ENCODE measurements at places on chromosomes 16 and 17.

GRCh38 chr16:19929062-19929511, 44.4 kb upstream of the GPRC5B start:
- DNase-seq, result no peak

- no peak for DNase-seq
Observed at GRCh38 chr17:77254951-77255825, 114.4 kb downstream of the SEC14L1 start.

- DNase-seq, result no peak
Observed at GRCh38 chr16:25419153-25419552, 161.5 kb upstream of the ZKSCAN2 start.

- DNase-seq, result no peak
Observed at GRCh38 chr17:12979246-12979645, 38.6 kb downstream of the ELAC2 start.

DNA sequence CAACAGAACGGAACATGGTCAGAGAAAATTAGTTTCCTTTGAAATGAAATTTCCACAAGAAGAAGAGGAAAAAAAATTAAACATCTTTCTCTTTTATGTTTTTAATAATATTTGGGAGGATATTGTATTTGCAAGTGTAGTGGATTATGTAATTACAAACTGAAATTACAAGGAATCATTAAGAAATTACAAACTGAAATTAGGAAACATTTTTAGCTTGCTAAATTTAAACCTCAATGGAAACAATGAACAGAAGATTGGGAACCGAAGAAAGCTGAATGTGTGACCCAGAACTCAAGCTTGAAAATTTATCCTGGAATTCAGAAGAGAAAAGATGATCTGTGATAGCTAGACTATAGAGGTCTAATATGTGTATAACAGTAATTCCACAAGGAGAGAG, 4.4 kb upstream of the PIK3R5 start:
- no peak for DNase-seq

GRCh38 chr17:40433551-40434415, 9.5 kb upstream of the IGFBP4 start:
- no peak for DNase-seq

DNA sequence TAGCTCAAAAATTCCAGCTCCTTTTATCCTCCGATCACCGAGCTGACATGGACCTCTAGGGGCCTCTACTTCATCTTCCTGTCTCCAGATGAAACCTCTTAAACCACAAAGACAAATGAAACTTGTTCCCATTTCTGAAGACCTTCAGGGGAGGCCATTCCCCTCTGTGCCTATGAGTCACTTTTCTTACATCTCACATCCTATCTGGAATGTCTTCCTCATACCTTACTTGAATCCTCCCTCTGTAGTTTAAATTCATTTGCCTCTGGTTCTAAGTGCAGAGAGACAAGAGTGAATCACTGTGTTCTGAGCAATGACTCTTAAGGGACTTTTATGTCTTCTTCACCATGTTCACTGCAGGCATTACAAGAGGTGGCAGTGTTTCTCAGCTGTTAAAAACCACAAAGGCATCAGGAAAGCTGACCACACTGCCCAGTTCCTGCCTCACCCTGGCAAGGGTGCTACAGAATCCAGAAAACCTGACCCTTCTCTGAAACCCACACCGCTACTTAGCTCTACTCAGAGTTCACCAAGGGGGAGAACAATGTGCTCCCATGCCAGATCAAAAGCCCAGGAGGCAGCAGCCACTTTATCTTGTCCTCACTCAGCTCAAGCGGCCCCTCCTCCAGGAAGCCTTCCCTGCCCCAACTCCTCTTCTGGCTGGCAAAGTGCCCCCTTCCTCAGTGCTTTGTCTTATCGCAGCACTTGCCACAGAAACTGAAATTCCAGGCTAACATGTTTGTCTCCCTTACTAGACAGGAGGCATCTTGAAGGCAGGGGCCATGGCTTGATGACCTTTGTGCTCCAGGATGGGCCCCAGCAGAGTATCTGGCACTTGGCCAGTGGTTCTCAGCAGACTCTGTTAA, 6.4 kb downstream of the CUEDC1 start:
- no peak for DNase-seq

- no peak for DNase-seq
Observed at GRCh38 chr17:53619025-53619424, 203.7 kb upstream of the KIF2B start.

DNA sequence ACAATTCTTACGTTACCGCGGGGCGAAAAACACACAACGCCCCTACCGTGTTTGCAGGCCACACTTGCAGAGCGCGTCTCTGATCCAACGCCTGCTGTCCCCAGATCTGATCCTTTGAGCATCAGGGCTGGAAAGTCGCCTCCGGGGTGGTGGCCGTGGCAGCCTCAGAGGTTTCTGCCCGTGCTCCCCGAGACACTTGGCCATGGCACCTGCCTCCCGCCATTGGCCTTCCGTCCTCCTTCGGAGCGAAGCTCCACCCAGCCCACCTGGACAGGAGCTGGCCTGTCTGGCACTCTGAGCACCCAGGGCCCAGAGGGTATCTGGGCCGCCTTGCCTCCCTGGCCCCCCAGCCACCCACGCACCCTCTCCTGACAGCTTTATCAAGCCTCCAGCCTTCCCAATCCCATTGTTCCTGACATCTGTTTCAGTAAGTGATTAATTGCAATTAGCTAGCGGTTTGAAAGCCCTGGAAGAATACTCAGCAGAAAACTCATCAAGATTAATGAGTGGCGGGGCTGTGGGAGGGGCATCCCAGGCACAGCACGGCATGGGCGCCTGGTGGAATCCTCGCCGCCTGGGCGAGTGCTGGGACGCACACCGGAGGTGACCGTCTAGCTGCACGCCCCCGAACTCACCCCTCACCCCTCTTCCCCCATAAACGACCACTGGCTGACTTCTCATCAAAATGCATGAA, 181.5 kb upstream of the GSE1 start:
- no peak for DNase-seq

- no peak for DNase-seq
Observed at GRCh38 chr16:78650339-78651074, 551.1 kb downstream of the WWOX start.

- no peak for DNase-seq
Observed at GRCh38 chr17:28405632-28406472, at the start of gene SLC46A1. Gene SLC46A1, minus strand, starts transcription at chr17:28406212. Its CDS starts 98 bp downstream, at chr17:28406114.

DNA sequence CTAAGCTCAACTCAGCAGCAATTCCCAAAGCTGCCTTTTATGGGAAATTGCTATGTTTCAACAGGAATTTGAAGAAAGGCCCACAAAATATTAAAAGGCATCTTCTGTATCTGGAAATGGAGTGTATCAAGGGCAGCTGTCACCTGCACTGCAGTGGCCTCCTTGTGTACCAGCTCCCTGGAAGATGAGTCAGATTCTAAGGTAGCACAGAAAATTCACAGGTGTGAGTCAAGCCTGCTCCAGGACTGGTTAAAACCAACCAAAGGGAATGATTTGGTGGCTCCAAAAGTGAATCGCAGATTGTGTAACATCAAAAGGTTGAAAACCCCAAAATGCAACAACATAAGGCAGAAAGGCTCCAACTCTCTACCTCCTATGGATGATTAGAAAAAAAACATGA, 296.4 kb downstream of the GRIN2A start:
- DNase-seq, result no peak

DNA sequence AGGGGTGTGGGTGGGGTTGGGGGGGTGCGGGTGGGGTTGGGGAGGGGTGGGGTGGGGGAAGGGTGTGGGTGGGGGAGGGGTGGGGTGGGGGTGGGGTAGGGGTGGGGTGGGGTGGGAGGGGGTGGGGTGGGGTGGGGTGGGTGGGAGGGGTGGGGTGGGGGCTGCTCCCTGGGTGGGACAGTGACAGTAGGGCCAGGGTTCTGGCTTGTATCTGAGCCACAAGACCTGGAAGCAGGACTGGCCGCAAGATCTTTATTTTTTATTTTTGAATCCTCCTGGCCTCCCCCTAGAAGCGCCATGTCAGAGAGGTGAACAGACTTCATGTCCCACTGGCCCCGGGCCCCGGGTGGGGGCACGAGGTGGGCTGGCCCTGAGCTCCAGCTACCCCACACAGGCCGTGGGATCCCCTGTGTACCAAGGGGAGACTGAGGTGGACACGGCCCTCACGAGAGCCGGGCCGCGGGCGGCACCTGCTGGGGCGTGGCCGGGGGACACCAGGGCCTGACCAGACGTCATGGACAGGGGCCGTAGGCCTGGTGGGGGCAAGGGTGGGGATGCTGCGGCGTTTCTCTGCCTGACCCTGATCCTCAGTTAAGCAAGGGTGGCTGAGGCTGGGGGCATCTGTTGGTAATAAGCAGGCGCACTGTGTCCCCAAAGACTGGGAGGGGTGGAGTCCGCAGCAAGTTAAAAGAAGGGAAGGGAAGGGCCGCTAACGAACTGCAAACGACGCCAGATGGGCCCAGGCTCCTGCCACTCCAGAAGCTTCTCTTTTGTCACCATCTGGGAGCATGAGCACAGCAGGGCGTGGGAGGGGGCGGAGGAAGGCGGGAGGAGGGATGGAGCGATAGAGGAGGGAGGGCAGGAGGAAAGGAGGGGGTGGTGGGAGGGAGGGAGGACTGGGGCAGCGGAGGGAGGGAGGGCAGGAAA, 22.3 kb upstream of the PABPN1L start:
- no peak for DNase-seq

GRCh38 chr17:43332230-43332629, 66.6 kb upstream of the ARL4D start:
- no peak for DNase-seq

Measured in glomerular endothelial cell (primary cell).